ENCODE measurements at places on chromosomes 2 and 18. TPM values are rescaled to one million over a fixed set of nuclear protein-coding genes. Genes with fewer than 3 reads are reported as not detected.

The CHAC2 gene
- 1.6 TPM for total RNA-seq

The B3GNT7 gene
- 32.9 TPM for total RNA-seq

DNA sequence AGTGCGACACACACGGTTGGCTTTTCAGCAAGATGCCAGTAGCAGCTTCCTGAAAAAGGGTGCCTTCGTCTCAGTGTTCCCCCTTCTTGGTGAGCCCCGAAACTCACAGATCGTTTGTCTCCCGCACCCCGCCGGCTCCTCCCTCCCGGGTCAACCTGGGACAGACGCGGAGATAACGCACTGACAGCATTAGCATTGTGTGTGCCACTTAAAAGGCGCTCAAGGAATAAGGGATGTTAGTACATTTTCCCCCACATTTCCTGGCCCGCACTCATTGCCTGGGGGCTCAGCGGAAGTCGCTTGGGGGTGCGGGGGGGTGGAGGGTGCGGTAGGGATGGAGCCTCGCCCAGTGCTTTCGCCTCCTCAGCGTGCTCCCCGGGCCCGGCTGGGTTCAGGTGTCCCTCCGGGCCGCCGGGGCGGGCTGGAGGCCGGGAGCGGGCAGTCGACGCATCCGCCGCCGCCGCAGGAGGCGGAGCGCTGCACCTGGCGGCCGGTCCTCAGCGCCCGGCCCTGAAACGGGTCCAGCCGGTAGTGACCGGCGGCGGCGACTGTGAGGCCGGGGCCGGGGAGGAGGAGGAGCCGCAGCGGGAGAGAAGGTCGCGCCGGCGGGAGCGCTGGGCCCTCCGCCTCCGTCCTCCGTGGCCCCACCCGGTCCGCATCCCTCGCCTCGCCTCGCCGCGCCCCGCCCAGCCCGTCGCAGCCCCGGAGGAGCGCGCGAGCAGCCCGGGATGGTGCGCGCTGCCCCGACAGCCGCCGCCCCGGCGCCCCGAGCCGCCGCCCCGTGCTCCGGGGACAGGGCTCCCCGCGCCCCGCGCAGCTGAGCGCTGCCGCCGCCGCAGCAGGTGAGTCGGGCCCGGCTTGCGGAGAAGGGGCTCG lies at the start of gene MFSD6:
MFSD6 (plus strand) TSS at position 694 of the 876 bp plus-strand sequence. CDS start 27,675 bp downstream, outside the sequence.
- H3K27ac ChIP-seq: peak within 1 kb of the TSS; percentile 97
- no peaks in the 10 kb centered on the region for H3K27me3 ChIP-seq
- H3K36me3 ChIP-seq: no peaks in the 10 kb centered on the region
- peak within 1 kb of the TSS; percentile 90 for H3K4me3 ChIP-seq
- peak; percentile 54 for DNase-seq

DNA sequence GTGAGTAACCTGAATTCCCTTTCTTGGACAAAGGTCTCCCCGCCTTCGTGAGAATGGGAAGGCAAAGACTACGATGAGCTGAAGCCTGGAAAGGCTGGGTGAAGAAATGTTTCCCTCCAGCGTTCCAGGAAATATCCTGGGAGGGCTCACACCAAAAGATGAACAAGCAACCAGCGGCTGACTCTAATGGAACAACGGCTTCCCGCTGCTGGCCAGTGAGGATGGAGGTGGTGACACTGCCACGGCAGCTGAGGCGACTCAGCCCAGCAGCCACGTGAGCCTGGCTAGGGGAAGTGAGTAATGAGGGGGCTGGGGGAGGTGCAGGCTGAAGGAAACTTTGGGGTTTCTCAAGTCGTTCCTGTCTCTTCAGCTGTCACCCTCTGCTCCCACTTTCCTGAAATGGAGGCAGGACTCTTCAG lies 105.0 kb upstream of the SMAD7 start:
- no peaks in the 10 kb centered on the region for H3K27me3 ChIP-seq
- DNase-seq: peak; percentile 42
- peaks cover 13% of the 10 kb centered on the region for H3K4me1 ChIP-seq
- H3K4me3 ChIP-seq: no peak overlapping the region
- no peak overlapping the region for H3K27ac ChIP-seq
- no peaks in the 10 kb centered on the region for H3K36me3 ChIP-seq

- no peak overlapping the region for H3K27ac ChIP-seq
- no peak for DNase-seq
- H3K4me1 ChIP-seq: no peaks in the 10 kb centered on the region
Observed at GRCh38 chr18:61360404-61361383, 27.5 kb downstream of the CDH20 start.

Measured in lung (tissue), 17 donors.